ENCODE measurements at places on chromosomes 6 and 20.

DNA sequence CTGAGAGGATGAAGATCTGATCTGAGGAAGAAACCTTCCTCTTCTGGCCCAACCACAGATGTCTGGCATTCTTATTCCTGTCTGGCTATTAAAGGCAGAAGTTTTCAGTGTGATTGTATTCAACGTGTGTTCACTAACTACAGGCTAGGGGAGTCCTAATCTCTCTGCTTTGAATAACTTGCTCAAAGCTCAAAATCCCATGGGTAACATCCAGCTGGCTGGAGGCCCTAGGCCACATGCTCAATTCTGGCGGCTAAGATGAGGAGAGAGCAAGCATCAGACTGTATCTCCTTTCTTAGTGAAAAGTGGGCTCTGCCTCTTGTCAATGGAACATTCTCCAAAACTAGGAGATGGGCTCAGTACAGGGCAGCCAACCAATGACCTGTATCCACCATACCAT is 478.0 kb downstream of the KIF16B start:
- no peak for DNase-seq

DNA sequence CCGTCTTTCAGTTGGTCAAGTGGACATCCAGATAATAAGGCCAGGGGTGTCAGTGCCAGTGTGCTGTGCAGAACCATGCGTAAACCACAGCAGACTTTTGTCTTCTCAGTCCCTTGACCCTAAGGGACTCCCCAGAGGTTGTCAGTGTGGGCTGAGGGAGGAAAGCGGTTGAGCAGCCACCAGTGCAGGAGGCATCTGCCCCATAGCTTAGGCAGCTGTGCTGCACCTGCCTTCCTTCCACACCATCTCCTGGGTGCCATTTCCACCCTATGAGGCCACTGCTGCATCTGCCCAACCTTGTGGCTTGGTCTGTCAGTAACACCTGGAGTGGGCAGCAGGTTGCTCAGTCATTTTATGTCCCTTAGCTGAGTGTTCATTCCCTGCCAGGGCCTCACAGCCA is 26.0 kb downstream of the PRPF6 start:
- DNase-seq, result no peak

GRCh38 chr20:17794400-17794799 is 94.6 kb downstream of the BANF2 start:
- DNase-seq, result no peak

DNA sequence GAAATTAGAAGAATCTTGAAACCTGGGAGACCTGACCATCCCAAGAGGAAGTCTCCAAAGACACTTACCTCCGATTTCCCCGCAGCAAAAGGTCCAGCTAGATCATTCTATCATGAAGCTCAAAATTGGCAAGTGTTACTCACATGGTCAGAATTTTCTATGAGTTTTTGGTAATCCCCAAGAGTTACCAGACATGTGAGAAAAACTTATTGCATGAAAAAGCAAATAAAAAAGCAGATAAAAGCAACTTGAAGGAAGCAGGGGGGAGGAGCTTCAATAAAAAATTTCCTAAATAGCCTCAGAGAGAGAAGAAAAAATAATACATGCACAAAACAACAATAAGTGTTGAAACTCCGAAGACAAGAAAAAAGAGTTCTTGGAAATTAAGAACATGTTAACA is 27.3 kb downstream of the VNN1 start:
- no peak for DNase-seq

DNA sequence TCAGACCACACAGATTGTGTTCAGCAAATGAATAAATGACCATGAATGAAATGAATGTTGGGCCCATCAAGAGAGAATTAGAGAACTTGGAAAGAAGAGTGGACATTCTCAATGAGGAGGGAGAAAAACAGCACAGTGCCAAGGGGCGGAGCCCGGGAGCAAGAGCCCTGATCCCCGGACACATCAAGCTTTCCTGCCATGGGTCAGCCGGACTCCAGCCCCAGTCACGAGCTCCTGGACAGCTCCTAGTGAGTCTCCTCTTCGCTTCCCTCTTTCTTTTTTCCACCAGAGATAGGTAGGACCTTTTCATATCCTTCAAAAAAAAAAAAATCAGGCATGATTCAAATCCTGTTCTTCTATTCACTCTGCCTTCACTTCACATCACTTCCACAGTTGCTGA is 274.2 kb downstream of the NRN1 start:
- no peak for DNase-seq

- DNase-seq, result no peak
These were observed 32.1 kb downstream of the BEND3 start for GRCh38 chr6:107083047-107083768.

- DNase-seq, result no peak
These were observed 395.3 kb downstream of the TBC1D32 start for GRCh38 chr6:120938876-120939472.

GRCh38 chr6:30323806-30324205 is 2.9 kb upstream of the TRIM39 start:
- DNase-seq, result no peak

DNA sequence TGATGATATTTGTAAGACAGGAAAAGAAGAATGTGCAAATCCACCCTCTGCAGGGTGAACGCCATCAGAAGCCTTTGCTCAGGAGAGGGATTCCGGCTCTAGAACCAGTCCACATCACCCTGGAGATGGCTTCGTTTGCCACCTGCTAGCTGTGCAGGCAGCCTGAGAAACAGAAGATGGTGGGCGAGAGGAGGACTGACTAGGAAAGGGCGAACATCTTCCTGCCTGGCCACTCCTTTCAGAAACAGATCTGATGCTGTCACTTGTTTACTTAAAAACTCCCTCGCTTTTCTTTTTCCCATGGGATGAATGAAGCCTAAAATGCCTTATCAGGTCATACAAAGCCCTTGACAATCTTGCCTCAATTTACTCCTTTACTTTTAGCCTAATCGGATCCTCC is 1.2 kb downstream of the PTPRA start:
- DNase-seq, result peak; percentile 71

- DNase-seq, result no peak
These were observed 270.7 kb upstream of the RGS17 start for GRCh38 chr6:153401751-153402150.

DNA sequence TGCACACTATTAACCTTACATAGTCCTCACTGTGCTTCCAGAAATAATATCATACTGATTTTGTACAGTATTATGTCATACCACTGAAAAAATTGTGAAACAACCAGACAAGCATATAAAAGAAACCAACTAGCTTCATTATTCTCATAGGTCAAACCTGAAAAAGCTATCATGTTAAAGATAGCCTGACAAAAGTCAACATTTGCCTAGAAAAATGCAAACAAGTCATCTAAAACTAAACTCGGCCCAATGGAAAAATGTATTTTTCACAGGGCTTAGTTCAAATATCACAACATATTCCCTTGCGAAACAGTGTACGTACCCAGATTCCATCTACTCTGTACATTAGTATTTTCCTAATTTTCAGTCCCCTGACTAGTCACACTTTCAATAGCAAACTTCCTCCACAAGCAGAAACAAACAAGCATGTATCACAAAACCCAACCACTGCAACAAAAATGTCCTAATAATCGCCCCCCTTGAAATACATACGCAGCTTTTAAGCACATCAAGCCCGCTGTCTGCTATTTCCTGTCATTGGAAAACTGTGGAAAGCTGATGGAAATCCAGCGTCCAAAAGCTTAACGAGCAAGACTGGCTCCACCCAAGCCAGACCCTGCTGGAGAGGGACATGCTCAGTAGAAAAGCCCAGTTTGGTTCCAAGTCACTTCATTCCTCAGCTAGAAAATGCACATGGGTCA is 93.1 kb downstream of the EPB41L2 start:
- DNase-seq, result no peak

- no peak for DNase-seq
These were observed 489.5 kb downstream of the CBLN4 start for GRCh38 chr20:55515832-55516231.

DNA sequence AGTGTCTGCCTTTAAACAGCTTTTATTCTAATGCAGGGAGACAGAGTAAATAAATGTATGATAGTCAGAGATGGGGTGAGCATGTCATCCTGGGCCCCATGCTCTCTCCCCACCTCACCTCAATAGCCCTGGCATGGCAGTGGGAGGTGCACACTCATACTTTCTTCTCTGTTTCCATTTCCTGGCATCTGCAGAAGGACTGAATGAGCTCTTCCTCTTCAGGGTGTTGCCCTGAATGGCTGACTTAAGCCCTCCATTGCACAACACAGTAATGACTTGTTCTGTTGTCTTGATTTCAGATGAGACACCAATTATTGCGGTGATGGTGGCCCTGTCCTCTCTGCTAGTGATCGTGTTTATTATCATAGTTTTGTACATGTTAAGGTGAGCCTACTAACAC is 57.0 kb upstream of the GNRH2 start:
- DNase-seq, result peak; percentile 79

- no peak for DNase-seq
These were observed 861.2 kb upstream of the EYS start for GRCh38 chr6:66568271-66568670.

- DNase-seq, result no peak
These were observed 32.5 kb upstream of the DLGAP4 start for GRCh38 chr20:36273414-36274180.

DNA sequence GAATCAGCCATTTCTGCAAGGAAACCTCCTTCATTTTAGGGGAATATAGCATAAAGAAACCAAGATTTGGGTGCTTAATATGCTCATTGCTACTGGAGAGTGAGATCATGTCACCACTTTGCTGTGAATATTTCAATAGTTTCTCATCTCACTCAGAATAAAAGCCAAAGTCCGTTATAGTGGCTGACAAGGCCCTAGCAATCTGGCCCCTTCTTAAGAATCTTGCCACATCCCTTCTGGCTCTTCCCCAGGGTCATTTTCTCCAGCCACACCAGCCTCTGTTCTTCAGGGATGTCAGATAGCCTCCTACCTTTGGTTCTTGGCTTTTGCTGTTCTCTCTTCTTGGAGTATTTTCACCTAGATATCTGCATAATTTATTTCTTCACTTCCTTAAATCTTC is 24.8 kb upstream of the MLIP start:
- no peak for DNase-seq

GRCh38 chr20:3406481-3407039 is 909 bp downstream of the DNAAF9 start:
- no peak for DNase-seq

DNA sequence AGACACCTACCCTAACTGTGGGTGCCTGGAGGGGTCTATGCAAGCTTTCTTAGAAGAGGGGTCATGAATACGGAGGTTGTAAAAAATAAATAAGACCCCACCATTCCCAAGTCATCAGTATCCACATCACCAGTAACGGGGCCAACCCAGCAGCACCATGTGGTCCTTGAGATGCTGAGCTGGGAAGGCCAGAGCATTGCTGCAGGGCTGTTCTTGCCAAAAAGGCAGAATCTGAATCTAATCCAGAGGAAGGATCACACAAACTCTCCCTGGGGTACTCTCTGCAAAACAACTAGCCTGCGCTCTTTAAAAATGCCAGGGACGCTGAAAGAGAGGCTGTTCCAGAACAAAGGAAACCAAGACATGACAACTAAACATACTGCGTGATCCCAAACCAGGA is 43.2 kb downstream of the SSR1 start:
- no peak for DNase-seq

DNA sequence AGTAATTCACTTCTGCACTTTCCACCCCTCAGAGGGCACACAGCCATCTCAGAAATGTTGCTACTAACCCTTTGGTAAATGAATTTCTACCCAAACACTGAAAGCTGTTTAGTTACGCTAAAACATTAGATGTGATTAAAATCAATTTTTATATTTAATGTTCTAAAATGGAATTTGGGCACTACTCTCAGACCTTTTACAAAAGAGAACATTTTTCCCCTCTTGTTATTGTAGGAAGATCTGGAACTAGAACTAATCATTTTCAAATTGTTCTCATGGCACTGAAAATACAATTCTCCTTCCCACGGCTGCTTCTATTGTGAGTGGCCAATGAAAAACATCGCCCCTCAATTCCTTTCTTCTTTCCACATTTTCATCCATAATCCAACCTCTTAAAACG is 627.4 kb downstream of the CDH26 start:
- no peak for DNase-seq

- DNase-seq, result no peak
These were observed 3.1 kb downstream of the FYN start for GRCh38 chr6:111870051-111870741.

DNA sequence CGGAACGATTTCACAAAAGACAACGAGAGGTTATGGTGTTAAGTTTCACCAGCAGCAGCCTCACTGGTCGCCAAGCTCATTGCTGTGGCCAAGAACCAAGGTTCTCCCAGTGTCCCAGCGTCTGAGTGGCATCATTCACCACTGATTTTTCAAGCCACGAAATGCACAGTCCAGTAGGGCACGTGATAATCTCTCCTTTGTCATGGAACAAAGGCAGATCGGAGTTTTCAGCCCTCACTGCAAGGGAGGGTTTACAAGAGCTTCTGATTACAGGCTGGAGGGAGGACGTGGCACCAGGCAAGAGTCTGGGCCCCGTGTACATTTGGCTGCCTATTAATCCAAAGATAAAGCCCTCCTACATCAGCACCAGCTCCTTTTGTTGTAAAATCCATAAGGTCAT is 2.0 kb downstream of the CD24 start:
- no peak for DNase-seq

- DNase-seq, result no peak
These were observed 10.3 kb downstream of the PPP1R14C start for GRCh38 chr6:150152891-150153876.

GRCh38 chr6:132952986-132953385 is 138.6 kb downstream of the RPS12 start:
- DNase-seq, result no peak

DNA sequence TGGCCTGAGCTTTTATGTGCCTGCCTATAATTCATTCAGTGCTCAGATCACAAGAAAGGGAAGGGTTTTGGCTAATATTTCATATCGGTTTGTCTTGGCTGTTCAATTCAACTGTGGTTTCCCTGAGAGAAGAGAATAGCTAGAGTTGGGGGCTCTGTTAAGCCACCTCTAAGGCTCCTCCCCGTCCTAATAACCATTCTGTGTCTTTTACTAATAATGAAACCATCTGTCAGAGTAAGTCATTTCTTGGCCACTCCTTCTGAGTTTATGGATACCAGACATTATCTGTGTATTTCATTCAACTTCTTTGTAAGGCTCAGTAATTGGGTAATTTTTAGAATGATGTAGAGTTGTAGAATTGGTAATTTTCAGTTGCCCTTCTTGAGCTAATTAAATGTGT is 5.2 kb downstream of the STX11 start:
- no peak for DNase-seq

GRCh38 chr6:151160929-151161757 is 78.6 kb upstream of the AKAP12 start:
- no peak for DNase-seq

- DNase-seq, result no peak
These were observed 68.4 kb upstream of the PBOV1 start for GRCh38 chr6:138286698-138287097.

- DNase-seq, result no peak
These were observed 230.5 kb upstream of the KHDRBS2 start for GRCh38 chr6:62516291-62517141.

GRCh38 chr6:71336901-71337300 is 48.3 kb downstream of the OGFRL1 start:
- DNase-seq, result no peak

DNA sequence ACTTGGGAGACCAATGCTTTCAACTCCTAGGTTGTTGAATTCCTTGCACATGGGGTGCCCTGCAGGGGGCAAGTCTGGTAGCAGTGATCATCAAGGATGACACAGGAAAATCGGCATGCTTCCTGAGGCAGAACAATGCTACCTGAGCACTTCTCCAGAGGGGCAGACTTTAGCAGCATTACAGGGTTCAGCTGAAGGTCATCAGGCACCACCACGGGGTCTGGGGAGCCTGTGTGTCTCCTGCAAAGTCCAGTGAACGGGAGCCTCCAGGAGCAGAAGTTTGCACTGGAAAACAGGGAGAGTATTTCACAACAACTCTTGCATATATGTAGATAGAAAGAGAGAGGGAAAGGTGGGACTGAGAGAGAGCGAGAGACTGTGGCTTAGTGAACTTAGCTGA is 10.2 kb downstream of the VSX1 start:
- no peak for DNase-seq

All from activated CD4-positive, alpha-beta T cell treated with anti-CD3 and anti-CD28 coated beads, Interleukin-2, amount 10 ng/mL, durations not matched to agents 24 days and 14 days (primary cell).